ENCODE measurements at places on chromosomes 6 and 20. TPM values are rescaled to one million over a fixed set of nuclear protein-coding genes. Genes with fewer than 3 reads are reported as not detected.

GRCh38 chr6:56620229-56620868 lies 22.3 kb downstream of the DST start:
- DNase-seq: no peak

DNA sequence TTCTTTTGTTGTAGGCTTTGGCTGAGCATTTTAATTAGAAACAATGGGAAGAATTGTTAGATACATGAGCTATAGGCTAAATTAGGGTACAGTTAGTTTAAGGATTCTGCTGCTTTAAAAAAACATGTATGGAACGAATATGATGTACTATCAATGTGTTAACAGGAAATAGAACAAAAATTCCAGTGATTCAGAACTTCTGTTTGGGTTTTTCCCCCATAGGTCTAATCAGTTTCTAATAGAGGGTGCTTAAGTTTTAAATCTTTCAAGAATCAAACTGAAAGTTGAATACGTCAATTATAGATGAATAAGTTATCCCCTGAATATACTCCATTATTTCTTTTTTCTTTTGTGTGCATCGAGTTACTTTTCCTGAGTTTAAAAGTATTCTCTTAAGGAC lies 1.9 kb downstream of the TAB2 start:
- DNase-seq: no peak

The LPIN3 gene
- 46.3 TPM for total RNA-seq

DNA sequence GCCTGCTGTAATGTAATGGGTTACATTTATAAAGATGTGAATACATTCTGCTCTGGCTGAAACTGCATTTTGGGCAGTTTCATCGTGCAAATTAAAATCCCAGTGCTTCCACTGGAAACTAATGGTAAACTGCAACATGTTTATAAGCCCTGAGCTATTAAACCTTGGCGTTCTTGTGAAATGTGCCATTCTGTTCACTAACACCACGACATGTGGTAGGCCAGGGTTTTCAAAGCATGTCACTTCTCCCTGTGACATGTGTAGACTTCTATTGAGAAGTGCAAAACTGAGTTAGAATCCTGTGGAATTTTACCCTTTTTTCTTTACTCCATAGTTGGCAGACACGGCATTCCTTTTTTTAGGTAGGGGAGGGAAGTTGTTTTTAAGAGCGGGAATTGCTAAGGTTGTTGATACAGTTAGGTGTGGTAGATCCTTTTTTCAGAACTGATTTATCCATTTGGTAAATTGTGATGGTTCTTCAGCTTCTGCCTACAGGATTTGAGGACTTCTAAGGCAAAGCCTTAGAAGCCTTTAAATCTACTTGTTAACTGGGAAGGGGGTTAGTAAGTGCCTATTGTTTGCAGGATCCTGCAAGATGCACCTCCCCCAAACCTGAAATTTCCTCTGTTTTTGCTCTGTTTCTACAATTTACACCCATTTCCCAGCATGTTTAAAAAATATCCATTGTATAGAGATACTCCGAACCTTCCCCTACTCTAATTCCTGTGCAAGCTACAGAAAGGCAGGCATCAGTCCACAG lies 4.2 kb downstream of the SASH1 start:
- no peak for DNase-seq

GRCh38 chr6:16471222-16471909 lies 233.0 kb downstream of the GMPR start:
- DNase-seq: no peak

DNA sequence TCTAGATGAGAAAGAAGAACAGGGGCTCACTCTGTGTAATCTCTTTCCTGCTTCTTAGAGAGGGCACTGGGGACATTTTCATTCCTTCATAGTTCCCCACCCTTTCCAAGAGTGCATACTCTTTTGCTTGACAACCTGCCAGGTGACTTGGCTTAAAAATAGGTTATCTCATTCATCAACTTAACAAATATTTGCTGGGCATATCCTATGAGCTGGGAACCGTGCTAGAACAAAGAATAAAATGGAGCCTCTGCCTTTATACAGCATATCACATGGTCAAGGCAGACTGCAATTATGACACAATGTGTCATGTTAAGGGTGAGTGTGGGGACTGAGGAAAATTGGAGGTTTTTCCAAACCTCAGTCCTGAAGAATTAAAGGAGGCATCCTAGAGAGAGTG lies 209.8 kb upstream of the FOXA2 start:
- no peak for DNase-seq

The LINC00237 gene
- not detected for total RNA-seq

GRCh38 chr6:85771925-85772430 lies 129.3 kb upstream of the SYNCRIP start:
- DNase-seq: no peak

The ACTL10 gene
- total RNA-seq: 4.3 TPM

- DNase-seq: peak; percentile 63
Measured at GRCh38 chr6:2876210-2877056, 26.7 kb downstream of the SERPINB9 start.

- DNase-seq: peak; percentile 52
Measured at GRCh38 chr6:98947411-98948292, at the start of gene FBXL4. Gene FBXL4, minus strand, starts transcription at chr6:98947946. Its CDS starts 20,958 bp downstream, at chr6:98926988.

The IL17A gene
- not detected for total RNA-seq

DNA sequence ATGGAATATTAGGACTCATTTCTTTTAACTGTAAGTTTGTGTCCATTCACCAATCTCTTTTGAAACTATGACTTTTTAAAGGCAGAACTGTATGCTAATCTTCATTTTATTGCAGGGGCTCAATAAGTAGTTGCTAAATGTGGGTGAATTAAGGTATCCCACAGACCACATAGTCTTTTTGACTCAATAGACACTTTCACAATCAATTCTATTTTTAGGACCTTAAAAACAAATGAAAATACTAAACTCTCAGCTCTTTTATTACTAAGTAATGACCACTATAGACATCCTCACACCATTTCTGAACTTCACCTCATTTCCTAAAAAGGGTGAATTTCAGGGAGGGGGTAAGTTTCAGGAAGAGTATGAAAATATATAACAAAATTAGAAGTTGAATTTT lies 106.8 kb upstream of the BEND6 start:
- no peak for DNase-seq

- DNase-seq: no peak
Measured at GRCh38 chr6:44789806-44790205, 402.3 kb downstream of the CDC5L start.

DNA sequence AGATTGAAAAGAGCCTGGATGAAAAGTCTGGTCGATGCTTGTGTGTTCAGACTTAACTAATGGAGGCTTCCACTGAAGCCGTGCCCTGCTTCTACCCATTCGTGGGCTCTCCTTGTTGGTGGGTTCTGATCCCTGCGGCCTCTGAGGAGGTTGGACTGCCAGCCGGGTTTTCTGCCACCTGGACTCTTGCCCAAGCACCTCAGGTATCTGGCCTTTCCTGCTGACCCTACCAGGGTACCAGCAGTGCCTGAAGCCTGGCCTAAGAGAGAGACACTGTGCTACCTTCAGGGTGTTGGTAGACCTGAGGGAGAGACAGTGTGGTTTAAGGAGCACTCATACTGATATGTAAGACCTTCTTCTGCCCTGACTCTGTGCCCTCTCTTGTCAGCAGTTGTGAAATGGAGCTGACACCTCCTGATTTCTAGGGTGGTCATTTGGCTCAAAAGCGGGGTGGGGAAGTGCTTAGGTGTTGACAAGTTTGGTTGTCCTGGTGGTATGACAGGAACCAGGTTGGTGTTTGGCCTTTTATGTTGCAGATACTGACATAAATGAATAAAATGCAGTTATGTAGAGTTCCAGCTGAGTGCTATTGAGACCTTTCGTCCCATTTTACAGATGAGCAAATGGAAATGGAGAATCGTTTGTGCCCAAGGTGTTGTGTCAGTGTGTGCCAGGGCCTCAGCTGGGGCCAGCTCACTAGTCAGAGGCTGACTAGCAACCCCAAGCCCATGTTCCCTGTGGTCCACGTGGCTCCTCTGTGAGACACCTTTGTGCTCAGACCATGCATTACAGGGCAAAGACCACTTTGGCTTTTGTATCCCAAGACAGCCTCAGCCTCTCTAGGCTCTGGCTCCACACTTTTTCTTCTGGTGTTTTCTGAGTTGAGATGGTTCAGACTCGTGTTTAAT lies 3.1 kb downstream of the PLCG1 start:
- DNase-seq: no peak

The RIPOR3 gene
- 73.0 TPM for total RNA-seq

Measured in tibial nerve (tissue), 4 donors.